ENCODE measurements at places on chromosomes 12 and 14.

GRCh38 chr12:115609347-115609746 is 668.1 kb downstream of the MED13L start:
- no peak for DNase-seq

GRCh38 chr14:90612801-90613200 is 203.4 kb downstream of the TTC7B start:
- no peak for DNase-seq

GRCh38 chr12:110585231-110585799 is 2.2 kb upstream of the PPTC7 start:
- DNase-seq: no peak

DNA sequence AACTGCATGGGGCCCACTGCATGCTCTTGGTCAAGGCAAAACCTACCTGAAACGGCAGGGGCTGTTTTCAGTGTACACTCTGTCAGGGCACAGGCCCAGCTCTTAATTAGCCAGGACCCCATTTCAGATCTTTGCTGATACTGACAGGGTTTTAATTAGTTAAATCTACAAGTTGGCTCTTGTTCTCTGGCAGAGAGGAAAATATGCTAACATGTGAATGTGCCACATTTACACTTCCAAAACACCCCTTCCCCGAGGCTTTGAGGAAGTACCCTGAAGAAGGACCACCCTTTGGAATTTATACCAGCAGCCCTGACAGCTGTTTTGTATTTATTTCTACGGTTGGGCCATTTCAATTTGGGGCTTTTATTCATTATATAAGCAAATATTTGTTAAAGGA is 66.3 kb downstream of the OTX2 start:
- DNase-seq: no peak

DNA sequence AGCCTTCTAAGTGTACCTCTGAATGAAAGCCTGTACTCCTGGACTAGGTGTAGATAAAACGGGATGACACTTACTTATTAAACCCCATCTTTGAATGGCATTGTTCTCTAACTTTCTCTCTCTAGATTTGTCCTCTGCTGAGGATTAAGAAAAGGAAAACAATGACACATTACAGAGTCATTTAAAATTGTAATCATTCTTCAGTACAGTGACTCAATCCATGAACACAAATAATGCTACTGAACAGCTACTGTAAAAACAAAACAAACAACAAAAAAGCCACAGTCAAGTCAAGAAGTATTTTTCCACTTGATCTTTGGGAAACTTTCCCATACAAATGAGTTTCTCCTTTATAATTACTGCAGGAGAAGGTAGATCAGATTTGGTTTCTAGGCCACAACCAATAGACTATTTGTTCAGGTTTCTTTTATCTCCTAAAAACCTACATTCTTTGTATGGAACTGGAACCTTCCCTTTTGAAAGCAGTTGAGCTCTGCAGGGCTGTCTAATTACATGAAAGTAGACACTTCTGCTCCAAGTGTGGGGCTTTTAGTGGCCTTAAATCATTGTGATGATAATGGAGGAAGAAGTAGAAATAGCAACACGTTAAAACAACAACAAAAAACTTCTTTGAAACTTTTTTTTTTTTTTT is 219.1 kb downstream of the ESR2 start:
- DNase-seq: no peak

DNA sequence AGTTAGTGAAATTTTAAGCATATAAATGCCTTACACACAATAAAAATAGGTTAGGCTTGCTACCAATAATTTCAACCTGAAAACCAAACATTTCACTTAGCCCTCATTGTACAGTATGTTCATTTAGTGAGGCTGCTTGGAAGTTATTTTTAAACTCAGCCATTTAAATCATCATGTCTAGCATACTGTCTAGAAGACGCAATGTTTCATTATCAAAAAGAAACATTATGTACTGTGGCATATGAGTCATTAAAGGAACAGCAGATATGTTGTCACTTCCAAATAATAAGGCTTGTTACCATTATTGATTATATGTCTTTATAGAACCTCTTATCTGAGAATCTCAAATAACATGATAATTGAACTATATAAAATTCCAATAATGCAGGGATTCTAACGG is 304.7 kb downstream of the RMST start:
- DNase-seq: no peak

DNA sequence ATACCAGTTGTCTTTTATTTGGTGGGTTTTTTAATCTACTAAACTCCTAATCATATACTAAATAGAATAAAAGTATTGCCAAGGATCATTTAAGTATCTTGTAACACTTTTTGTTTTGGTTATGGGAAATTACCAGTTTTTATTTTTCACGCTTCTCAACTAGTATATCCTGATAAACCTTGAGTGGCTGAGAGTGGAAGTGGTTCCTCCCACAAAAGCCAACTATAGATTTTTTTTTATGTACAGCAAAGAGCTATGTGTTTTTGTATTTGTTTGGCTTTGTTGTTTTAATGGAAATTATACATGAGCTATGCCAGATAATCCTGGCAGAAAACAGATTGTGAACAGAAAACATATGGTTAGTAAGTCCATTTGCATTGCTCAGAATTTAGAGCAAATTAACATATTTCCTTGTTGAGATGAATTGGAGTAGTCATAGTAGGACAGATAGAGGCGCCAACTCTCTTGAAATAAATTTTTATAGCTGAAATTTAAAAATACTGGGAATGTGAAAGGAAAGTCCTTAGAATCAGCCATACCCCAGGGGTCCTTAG is 60.9 kb upstream of the PSMA6 start:
- no peak for DNase-seq

DNA sequence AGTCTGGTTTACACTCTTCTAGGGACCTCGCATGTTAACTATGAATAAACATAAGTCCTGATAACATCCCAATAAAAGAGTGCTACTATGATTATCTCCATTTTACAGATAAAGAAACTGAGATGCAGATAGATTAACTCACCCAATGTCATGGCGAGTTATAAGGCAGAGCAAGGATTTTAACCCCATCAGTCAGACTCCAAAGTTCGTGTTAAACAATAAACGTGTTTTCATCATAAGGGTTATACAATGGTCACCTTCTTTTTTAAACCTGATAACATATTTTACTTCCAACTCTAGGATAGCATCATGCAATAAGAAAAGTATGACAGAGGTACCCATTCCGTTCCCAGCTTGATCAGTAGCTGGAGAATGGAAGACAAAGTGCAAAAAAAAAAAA is 1.2 kb downstream of the AREL1 start:
- no peak for DNase-seq

All from GM12865 (cell line).